ENCODE measurements at places on chromosomes 3 and 15. TPM values are rescaled to one million over a fixed set of nuclear protein-coding genes. Genes with fewer than 3 reads are reported as not detected.

DNA sequence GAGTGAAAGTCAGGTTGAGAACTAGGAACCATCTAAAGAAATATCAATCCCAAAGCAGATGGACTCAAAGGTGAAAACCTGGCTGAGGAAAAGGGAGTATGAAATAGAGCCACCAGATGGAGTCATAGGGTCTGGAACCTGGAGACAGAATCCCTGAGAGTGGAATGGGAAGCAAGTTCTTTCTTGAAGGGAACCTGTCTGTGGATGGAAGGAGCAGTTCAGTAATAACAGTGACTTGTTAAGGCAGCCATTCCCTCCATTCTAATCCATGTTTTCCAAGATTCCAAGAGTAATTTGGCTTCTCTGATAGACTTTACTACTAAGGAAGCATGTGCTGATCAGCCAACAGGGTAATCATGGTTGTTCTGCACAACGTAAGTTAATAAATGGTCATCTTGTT lies 22.5 kb upstream of the AQP9 start:
- no peaks in the 10 kb centered on the region for H3K36me3 ChIP-seq
- no peak overlapping the region for H3K4me3 ChIP-seq
- no peak for DNase-seq
- no peak overlapping the region for H3K27ac ChIP-seq

GRCh38 chr3:184532940-184533732 lies 28.4 kb upstream of the EPHB3 start:
- no peak for DNase-seq
- no peak overlapping the region for H3K27ac ChIP-seq
- H3K27me3 ChIP-seq, result peaks cover 10% of the 10 kb centered on the region
- no peaks in the 10 kb centered on the region for H3K4me1 ChIP-seq
- H3K36me3 ChIP-seq, result no peaks in the 10 kb centered on the region

The SLC2A2 gene
- total RNA-seq, result not detected

The TM6SF1 gene
- 4.7 TPM for total RNA-seq

Measured in spinal cord (tissue), 10 donors.